ENCODE measurements at places on chromosomes 1 and 21.

DNA sequence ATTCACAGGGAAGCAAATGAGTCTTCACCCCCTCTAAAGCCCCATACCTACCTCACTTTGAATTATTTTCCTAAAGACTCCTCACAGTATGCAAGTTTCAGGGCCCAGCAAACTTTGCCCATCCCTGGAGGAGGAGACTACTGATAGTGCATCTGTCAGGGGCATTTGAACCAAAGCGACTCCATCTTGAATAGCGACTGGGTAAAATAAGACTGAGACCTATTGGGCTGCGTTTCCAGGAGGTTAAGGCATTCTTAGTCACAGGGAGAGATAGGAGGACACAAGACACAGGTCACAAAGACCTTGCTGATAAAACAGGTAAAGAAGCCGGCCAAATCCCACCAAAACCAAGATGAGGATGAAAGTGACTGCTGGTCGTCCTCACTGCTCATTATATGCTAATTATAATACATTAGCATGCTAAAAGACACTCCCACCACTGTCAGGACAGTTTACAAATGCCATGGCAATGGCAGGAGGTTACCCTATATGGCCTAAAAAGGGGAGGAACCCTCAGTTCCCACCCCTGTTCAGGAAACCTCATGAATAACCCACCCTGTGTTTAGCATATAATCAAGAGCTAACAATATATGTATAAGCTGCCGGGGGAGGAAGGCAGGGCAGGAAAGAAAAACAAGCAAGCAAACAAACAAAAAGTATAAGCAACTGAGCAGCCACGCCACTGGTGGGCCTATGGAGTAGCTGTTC is 3.3 kb upstream of the PKNOX1 start:
- H3K27ac ChIP-seq: no peak overlapping the region
- H3K4me1 ChIP-seq: no peaks in the 10 kb centered on the region
- DNase-seq: no peak
- H3K4me3 ChIP-seq: no peak overlapping the region

DNA sequence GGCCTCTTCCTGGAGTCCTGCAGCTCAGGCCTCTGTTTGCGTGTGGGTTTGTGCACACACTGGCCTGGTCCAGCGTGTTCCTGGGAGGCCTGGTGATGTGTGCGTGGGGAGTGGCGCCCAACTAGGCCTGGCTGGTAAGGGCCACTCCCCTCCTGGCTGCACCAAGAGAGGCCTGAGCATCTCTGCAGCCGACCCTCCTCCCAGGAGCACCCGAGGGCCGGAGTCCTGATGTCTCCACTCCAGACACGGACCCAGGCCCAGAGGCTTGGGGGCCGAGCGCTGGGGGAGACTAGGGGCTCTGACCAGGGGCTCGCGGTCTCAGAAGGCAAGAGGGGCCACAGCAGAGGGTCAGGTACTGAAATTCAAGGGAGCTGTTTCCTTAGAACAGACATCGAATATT is 33.3 kb downstream of the MORN1 start:
- no peaks in the 10 kb centered on the region for H3K36me3 ChIP-seq
- no peak overlapping the region for H3K4me3 ChIP-seq
- H3K4me1 ChIP-seq: no peaks in the 10 kb centered on the region
- H3K27me3 ChIP-seq: no peaks in the 10 kb centered on the region

- no peak overlapping the region for H3K27ac ChIP-seq
- no peaks in the 10 kb centered on the region for H3K36me3 ChIP-seq
- no peak overlapping the region for H3K4me3 ChIP-seq
Observed at GRCh38 chr1:157523774-157524493, 28.4 kb downstream of the FCRL5 start.

DNA sequence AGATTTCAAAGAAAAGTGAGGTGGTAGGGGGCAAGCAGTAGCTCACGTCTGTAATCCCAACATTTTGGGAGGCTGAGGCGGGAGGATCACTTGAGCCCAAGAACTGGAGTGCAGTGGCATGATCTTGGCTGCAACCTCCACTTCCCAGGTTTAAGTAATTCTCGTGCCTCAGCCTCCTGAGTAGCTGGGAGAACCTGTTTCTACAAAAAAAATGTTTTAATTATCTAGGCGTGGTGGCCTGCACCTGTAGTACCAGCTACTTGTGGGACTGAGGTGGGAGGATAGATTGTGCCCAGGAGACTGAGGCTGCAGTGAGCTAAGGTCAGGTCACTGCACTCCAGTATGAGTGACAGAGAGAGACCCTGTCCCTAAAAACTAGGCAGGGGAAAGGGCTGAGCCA is 2.6 kb upstream of the TSPAN1 start:
- H3K27ac ChIP-seq: no peak overlapping the region
- H3K36me3 ChIP-seq: no peaks in the 10 kb centered on the region
- peaks cover 24% of the 10 kb centered on the region for H3K27me3 ChIP-seq

GRCh38 chr1:45827256-45827655 is 23.8 kb downstream of the MAST2 start:
- peaks cover 8% of the 10 kb centered on the region for H3K4me1 ChIP-seq
- H3K4me3 ChIP-seq: no peak overlapping the region
- H3K36me3 ChIP-seq: peaks cover 16% of the 10 kb centered on the region
- H3K27me3 ChIP-seq: no peaks in the 10 kb centered on the region
- no peak for DNase-seq

DNA sequence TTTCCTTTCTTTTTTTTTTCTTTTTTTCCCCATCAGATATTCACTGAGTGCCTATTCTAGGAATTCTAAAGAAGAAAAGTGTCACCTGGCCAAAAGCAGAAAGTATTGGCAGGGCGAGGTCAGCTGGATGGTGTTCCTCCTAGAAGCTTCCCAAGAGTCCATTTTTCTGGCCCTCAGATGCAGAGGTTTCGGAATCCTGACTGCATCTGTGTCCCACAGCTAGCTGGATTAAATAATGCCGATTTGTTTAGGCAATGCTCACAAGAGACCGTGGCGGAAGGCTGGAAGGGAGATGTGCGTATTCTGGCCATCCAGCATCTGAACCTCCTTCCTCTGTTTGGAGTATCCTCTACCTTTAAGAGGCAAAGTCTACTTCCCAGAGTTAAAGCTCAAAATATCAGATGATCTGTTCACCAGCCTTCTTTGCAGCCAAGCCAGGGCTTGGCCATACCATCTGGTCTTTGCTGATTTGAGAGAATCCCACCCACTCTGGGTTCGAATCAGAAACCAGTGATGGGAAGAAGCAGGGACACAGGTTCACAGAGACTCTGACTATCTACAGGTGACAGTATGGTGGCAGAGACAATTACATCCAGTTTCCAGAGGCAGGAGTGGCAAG is 5.4 kb upstream of the TENT5C start:
- no peaks in the 10 kb centered on the region for H3K27me3 ChIP-seq
- H3K27ac ChIP-seq: no peak overlapping the region
- H3K36me3 ChIP-seq: peaks cover 3% of the 10 kb centered on the region
- DNase-seq: no peak

DNA sequence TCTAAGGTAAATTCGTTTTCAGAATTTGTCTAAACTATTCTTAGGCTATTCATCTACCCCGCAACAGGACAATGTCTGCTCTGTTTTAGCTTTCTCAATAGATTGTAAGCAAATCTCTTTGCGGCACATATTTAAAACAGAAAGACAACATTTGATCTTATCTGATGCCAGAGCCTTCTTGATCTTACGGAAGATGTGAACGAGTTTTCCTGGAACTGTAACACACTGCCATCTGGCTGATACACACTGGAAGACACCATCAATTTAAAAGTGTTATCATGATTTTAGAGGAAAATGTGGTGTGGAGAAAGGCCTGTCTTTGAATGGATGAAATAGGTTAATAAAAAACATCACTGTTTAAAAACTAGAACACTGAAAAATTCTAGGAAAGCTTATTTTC is 36.1 kb downstream of the COA6 start:
- no peaks in the 10 kb centered on the region for H3K4me1 ChIP-seq
- no peaks in the 10 kb centered on the region for H3K27me3 ChIP-seq
- peaks cover 11% of the 10 kb centered on the region for H3K36me3 ChIP-seq
- DNase-seq: no peak
- no peak overlapping the region for H3K4me3 ChIP-seq

Data from central memory CD8-positive, alpha-beta T cell (primary cell).